ENCODE measurements at places on chromosomes 5 and 9.
A peak's percentile ranks its signal among the peaks of the same experiment; 100 is the strongest.

DNA sequence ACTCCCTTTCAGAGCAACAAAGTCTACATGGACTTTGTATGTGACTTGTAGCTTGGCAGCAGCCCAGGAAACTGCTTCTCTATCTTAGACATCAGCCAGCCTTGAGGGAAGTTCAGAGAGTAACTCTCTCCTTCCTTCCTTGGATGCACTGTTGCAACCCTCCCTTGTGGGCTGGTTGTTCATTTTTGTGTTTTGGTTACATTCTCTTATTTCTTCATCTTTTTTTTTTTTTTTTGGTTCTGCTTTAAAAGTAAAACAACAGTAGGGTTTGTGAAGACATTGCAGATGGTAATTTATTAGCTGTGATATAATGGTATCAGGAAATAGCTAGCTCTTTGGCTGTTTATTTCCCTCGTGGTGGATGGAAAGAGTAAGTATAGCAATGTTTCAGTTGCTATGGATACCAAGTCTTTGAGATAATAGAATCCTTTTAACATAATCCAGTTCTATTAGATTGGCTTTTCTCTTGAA lies 97.9 kb upstream of the MAMDC2 start:
- peak; percentile 25 for DNase-seq

- DNase-seq, result no peak
Observed at GRCh38 chr9:92332577-92333281, 7.0 kb downstream of the CENPP start.

GRCh38 chr9:77945798-77946197 lies 85.8 kb downstream of the GNAQ start:
- no peak for DNase-seq

DNA sequence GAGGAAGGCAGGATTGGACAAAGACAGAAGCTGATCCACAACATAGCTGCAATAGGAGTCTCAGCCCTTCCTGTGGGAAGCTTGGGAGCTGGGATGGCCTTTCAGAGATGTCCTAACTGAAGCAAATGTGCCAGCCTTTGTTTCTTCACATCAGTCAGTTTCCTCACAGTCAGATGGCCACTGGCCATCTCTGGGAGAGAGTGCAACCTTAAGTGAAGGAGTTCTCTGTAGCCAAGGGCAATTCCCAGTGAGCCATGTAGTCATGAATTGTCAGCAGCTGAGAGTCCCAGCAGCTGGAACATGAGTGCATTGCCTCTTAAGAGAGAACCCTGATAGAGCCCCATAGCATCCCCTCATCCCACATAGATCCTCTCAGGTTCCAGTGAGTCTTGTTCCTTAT lies 89.1 kb upstream of the LIFR start:
- DNase-seq, result no peak

DNA sequence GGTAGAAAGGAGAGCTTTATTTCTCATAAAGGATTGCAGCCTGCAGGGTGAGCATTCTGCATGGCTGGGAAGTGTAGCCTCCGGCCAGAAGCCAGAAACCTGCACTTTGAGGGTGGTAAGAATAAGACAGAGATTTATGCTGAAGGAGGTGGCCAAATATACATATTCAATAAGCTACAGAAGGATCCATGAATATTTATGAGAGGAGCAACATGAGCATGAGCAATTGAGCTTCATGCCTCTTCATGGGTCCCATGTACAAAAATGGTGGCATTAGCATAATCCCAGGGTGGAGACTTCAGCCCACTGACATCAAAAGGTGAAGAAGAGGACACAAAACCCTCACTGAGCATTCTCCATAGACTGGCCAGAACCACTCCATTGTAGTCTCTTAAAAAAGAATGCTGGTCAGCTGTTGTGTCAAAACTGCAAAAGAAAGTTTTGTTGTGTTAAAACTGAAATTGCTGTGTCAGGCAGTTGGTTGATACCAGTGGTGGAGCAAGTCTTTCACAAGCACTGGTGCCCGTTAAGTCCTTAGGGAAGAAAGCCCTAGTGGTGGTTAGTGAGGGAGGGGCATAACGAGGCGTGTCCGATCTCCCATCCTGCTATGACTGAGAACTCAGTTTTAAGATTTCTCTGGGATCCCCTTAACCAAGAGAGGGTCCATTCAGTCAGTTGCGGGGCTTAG lies 160.8 kb upstream of the MAP1B start:
- no peak for DNase-seq

GRCh38 chr5:107072967-107073366 lies 597.8 kb downstream of the EFNA5 start:
- DNase-seq, result no peak

- no peak for DNase-seq
Observed at GRCh38 chr5:149796030-149796429, 65.9 kb downstream of the PPARGC1B start.

GRCh38 chr5:16736158-16736995 lies 119.6 kb upstream of the RETREG1 start:
- DNase-seq, result peak; percentile 52

DNA sequence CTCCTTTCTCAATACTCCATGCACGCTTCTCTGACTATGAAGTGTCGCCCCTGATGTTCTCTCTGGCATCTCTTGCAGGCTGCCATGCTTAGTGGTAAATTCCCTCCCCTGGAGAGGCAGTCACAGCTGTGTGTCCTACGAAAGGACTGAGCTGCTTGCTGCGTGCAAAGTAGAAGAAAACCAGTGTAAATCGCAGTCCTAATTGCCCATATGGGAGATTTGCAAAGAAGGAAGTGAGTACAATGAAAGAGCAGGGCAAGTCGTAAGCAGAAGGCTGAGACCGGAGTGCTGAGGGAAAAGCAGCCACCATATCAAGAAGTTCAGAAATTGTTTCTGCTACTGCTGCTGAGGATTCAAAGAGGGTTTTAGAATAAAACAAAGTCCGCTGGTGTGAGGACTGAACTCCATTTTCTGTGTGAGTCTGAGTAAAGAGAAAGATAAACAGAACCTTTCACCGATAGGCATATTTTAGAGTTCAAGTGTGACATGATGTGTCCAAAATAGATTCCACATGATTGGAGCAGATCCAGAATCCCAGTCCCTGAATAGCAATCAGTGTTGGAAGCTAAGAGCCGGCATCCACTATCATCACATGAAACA lies 507.8 kb upstream of the MPDZ start:
- DNase-seq, result no peak

- DNase-seq, result no peak
Observed at GRCh38 chr9:99006979-99007378, 63.3 kb downstream of the COL15A1 start.

DNA sequence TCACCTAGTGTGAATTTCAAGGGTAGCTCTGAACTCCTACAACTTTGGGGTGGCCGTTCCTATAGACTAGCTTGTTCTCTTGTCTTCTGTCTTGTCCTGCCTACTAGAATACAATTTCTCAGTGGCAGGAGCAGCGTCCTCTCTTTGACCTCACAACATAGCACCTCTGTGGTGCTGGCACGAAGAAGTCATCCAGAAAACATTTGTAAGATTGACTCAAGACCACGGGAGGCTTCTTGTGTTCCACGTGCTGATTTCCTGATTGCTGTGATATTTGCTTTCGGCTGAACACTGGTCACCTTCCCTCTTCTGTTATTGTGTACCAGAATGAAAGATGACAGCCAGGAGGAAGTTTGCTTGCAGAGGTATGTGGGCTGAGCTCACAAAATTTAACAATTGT lies 27.0 kb downstream of the SLC1A1 start:
- no peak for DNase-seq

GRCh38 chr5:148586796-148587195 lies 67.5 kb downstream of the HTR4 start:
- DNase-seq, result no peak

- no peak for DNase-seq
Observed at GRCh38 chr9:6441269-6441668, 28.3 kb downstream of the UHRF2 start.

GRCh38 chr5:31273631-31274378 lies 80.3 kb downstream of the CDH6 start:
- DNase-seq, result no peak

GRCh38 chr5:181246276-181247049 lies 2.8 kb upstream of the RACK1 start:
- DNase-seq, result no peak

GRCh38 chr5:33297760-33298216 lies 143.0 kb upstream of the TARS1 start:
- no peak for DNase-seq

DNA sequence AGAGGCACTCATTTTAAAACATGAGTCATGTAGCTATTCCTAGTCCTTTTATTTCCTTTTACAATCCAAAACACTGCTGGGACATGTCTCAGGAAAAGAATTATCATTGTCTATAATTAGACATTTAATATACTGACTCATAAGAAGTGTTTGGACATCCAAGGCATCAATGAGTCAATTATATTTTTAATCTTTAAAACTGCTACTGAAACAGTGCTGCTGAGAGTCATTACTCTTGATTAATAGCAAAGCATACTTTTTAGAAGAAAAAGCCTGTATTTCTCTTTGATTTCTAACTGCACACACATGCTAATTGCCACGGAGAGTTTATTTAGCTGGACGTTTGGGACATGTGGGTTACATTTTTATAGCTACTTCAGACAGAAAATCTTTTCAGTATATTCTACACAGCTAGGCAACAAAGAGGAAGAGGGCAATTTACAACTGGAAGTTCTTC lies 1249.0 kb upstream of the CDH18 start:
- DNase-seq, result peak; percentile 50

- no peak for DNase-seq
Observed at GRCh38 chr9:93507768-93508167, 54.4 kb upstream of the FAM120AOS start.

GRCh38 chr5:1097381-1097987 lies 14.4 kb downstream of the SLC12A7 start:
- DNase-seq, result no peak

DNA sequence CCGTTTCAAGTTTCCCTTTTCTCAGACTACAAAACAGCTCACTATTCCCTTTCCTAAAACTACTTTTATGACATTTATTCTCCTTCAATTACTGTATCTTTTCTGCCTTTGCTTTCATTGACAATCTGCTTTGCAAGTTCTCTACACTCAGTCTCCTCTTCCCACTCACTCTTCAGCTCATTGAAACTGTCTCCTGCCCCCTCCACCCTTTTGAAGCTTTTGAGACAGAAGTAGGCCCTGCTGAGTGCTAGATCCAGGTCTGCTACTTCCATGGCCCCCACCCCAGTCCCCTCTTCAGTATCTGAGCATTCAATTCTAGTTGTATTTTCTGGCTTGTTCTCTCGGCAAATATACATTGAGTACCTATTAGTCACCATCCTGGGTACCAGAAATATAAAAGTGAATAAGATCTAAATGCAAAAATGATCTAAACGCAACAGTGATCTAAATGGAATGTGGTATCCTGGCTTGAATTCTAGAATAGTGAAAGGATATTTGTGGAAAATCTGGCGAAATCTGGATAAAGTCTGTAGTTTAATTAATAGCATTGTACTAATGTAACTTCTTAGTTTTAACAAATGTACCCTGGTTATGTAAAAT lies 58.4 kb downstream of the OR2K2 start:
- DNase-seq, result no peak

DNA sequence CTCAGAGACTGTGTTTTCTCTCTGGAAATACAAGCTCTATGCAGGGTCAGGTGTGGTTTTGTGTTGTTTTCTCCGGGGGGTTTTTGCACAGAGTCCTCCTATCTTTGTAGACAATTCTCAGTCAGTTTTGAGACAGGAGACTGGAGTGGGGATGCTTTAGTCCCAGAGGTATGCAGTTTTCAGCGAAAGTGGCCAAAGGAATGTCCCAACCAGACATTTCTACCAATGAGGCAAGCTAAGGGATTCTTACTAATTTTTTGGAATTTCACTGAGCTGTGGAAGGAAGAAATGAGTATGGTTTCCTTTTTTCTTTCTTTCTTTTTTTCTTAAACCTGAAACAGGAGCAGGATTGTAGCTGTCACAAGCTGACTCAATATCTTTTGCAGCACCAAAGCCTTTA lies 35.3 kb upstream of the PLPP1 start:
- no peak for DNase-seq

DNA sequence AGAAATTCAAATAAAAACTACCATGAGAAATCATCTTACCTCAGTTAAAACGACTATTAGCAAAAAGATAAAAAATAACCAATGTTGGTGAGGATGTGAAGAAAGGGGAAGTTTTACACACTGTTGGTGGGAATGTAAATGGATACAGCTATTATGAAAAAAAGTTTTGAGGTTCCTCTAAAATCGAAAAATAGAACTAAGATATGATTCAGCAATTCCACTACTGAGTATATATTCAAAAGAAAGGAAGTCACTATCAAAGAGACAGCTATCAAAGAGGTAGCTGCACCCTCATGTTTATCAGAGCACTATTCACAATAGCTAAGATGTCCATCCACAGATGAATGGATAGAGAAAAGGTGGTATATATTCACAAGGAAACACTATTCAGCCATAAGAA lies 1888.4 kb downstream of the MAT2B start:
- no peak for DNase-seq

GRCh38 chr9:22863736-22864135 lies 417.1 kb downstream of the DMRTA1 start:
- no peak for DNase-seq

DNA sequence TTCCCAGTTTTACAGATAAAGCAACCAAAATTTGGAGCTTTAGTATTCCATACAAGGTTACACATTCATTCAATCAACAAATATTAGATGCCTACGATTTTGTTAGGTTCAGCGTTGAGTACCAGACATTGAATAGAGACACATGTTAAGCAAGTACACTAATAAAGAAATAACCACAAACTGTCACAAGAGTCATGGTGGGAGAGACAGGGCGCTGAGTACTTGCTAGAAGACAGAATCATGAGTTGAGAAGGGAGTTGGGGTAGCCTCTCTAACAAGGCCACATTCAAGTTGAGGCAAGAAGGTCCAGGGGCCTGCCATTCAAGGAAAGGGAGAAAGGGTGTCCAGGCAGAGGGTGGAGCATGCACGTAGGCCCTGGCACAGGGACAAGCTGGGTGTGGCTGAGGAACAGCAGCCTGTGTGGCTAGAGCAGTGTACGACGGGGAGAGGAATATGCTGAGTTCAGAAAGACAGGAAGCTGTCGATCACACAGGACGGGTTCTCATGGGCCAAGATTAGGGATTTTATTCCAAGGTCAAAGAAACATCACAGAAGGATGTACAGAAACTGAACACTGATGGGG lies 17.0 kb downstream of the CDK5RAP2 start:
- no peak for DNase-seq

DNA sequence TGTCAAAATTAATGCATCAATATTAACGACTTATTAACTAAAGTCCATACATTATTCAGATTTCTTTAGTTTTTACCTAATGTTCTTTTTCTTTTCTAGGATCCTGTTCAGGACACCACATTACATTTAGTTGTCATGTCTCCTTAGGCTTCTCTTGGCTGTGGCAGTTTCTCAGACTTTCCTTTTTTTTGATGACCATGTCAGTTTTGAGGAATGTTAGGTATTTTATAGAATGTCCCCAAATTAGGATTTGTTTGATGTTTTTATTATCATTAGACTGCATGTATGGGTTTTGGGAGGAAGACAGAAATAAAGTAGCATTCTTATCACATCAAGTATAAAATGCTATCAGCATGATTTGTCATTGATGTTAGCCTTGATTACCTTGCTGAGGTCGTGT lies 32.0 kb downstream of the ZCCHC7 start:
- no peak for DNase-seq

- DNase-seq, result no peak
Observed at GRCh38 chr5:73151766-73152410, 21.1 kb upstream of the TMEM174 start.

GRCh38 chr9:134593286-134594077 lies 48.1 kb upstream of the COL5A1 start:
- no peak for DNase-seq

- DNase-seq, result no peak
Observed at GRCh38 chr5:79257314-79257713, 21.4 kb downstream of the JMY start.
